ENCODE measurements at places on chromosomes 3 and 15.
A peak's percentile ranks its signal among the peaks of the same experiment; 100 is the strongest.

- no peak for DNase-seq
These were observed 281.4 kb upstream of the SLCO3A1 start for GRCh38 chr15:91572110-91572509.

DNA sequence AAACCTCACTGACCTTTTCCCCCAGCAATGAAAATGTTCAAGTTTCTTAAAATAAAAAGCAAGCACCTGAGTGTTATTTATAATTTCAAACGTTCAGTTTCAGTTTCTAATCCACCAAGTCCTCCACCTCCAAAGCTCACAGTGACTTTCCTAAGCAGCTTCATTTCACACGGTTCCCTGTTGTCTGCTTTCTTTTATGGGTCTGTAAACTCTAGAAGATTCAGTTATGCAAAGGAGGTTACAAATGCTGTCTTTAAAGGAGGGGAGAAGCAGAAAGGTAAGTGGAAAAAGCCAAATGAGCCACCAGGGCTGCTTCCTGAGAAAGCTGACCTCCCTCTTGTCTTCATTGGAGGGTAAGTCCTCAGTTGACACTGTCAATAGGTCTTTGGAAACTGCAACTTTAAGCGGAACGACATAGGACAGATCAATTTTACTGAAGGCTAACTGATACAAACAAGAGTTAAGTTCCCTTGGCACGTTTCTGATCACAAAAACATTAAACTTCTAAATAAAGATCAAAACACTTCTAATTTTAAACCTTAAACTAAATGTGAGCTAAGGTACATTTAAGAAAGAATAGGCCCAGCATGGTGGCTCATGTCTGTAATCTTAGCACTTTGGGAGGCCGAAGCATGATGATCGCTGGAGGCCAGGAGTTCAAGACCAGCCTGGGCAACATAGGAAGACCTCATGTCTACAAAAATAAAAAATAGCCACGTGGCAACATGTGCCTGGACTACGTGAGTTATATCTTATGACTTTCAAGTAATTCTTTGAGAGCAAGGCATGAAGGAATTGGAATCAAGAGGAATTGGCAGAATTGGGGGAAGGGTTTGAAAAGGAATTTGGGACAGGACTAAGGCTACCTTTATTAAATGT is 151.9 kb upstream of the UBE2E1 start:
- no peak for DNase-seq

GRCh38 chr15:68163191-68163590 is 41.9 kb downstream of the CALML4 start:
- no peak for DNase-seq

GRCh38 chr3:11335056-11335608 is 62.9 kb downstream of the ATG7 start:
- DNase-seq, result peak; percentile 32

- no peak for DNase-seq
These were observed 38.0 kb downstream of the ARRDC4 start for GRCh38 chr15:97998307-97999071.

DNA sequence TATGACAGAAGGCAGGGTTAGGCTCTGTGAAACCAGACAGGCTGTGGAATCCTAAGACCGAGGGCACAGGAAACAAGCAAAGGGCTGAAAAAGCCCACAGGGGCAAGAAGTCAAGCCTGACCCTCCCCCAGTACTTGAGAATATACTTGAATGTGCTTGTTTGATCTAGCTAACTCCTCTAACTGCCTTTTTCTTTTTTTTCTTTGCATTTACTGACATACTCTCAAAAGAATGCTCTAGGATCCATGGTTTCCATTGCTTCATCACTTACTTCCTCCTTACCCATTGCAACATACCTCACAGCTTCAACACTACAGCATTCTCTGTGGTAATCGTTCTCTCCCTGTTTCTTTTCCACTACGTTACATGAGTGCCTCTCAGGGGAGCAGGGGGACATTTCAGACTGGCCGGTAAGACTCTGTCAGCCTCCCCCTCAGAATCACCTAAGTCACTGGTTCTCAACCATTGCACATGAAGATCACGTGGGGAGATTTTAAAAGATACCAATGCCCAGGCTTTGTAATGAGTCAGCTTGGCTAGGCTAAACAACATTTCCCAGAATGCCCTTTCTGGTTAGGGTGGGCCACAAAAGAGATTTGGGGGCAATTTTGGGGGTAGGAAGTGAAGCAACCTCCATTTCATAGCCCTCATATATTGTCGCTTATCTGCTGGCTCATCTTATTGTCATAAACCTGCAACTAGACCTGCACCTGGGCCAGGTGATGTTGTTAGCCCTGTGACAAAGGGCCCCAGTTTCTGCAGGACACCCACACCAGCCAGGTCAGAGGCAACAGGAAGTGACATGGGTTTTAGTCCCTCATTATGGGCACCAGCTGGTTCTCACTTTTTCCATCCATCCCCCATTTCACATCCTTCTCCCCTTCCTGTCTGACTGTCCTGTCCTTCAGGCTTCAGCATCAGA is 24.6 kb upstream of the RSL24D1 start:
- no peak for DNase-seq

DNA sequence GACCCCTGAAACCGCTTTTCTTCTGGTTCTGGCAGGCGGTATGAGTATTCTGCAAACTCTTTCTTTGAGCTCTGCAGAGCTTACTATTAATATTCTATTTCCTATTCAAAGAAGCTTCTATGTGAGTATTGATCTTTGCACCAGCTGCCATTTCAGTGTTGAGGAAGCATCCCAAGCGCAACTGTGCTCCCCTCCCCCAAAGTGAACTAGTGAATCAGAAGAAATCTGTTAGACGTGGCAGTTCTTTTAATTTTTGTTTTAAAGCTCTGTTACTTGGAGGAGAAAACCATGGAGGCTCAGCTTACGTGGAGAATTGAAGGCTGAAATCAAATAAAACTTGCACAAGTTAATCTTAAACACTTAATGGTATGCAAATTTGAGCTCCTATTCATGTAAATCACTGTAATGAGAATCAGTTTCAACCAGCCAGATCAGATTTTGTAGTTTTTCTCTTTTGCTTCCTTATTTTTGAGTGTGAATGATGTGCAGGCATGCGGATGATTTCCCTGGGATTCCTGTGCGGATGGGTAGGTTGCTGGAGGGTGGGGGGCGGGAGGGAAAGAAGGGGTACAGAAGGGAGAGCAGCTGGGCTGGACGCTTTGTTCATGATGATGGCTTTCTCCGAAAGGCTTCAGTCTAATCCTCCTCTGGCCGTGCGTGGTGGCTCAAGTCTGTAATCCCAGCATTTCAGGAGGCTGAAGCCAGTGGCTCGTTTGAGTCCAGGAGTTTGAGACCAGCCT is 16.1 kb upstream of the AGBL1 start:
- DNase-seq, result no peak

GRCh38 chr3:61233746-61234145 is 17.5 kb downstream of the FHIT start:
- no peak for DNase-seq

- DNase-seq, result no peak
These were observed 244.2 kb downstream of the ZMAT3 start for GRCh38 chr3:178827285-178827856.

- DNase-seq, result no peak
These were observed 42.7 kb downstream of the ITGA11 start for GRCh38 chr15:68389041-68389930.

DNA sequence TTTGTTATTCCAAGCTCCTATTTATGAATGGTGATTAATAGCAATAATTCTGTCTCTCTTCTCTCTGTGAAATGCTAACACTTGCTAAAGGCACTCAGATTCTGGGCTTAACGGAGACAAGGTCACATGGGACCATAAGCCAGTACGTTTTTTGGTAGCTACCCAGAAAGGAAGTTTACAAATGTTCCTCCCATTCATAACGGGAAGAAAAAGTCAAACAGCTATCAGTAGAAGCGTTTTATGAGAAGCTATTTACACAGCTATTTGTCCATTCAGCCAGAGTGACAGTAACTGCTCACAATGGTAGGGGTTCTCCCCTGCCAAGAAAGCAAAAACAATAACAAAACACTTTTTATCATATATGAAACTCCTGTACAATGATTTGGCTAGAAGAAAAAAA is 51.5 kb downstream of the ZMAT3 start:
- DNase-seq, result no peak

- DNase-seq, result no peak
These were observed 88.5 kb downstream of the XXYLT1 start for GRCh38 chr3:195182470-195182795.

GRCh38 chr15:70545526-70545925 is 217.8 kb downstream of the UACA start:
- DNase-seq, result no peak

GRCh38 chr3:113556946-113557335 is 24.6 kb downstream of the SIDT1 start:
- no peak for DNase-seq

- DNase-seq, result no peak
These were observed 894.7 kb downstream of the OTOL1 start for GRCh38 chr3:162391301-162391700.

GRCh38 chr3:180036092-180036670 is 556 bp downstream of the PEX5L start:
- no peak for DNase-seq

DNA sequence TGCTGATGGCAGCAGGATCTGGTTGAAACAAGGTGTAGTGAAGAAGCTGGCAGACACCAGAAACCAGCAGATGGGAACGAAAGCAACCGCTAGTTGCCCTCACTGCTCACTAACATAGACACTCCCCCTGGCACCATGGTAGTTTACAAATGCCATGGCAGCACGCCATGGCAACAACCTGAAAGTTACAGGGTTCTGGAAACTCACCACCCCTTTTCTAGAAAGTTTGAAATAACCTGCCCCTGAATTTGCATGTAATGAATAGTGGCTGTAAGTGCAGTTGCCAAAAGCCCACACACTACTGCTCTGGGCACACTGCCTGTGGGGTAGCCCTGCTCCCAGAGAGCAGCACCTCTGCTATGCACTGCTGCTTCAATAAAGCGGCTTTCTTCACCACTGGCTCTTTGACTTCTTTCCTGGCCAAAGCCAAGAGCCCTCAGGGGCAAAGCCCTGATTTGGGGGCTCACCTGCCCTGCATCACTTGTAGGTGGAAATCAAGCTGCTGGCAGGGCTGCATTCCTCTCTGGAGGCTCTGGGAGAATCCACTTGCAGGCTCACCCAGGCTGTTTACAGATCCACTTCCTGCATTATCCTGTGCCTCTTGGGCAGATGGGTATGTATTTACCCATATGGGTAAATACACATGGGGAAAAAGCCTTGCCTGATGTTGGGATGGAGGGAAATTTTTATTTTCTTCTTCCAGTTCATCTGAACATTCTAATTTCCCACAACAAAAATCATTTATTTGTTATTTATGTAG is 2.0 kb upstream of the GP9 start:
- no peak for DNase-seq

- DNase-seq, result no peak
These were observed 67.7 kb downstream of the ARNT2 start for GRCh38 chr15:80471881-80472280.

- no peak for DNase-seq
These were observed 39.5 kb downstream of the YEATS2 start for GRCh38 chr3:183737116-183737515.

DNA sequence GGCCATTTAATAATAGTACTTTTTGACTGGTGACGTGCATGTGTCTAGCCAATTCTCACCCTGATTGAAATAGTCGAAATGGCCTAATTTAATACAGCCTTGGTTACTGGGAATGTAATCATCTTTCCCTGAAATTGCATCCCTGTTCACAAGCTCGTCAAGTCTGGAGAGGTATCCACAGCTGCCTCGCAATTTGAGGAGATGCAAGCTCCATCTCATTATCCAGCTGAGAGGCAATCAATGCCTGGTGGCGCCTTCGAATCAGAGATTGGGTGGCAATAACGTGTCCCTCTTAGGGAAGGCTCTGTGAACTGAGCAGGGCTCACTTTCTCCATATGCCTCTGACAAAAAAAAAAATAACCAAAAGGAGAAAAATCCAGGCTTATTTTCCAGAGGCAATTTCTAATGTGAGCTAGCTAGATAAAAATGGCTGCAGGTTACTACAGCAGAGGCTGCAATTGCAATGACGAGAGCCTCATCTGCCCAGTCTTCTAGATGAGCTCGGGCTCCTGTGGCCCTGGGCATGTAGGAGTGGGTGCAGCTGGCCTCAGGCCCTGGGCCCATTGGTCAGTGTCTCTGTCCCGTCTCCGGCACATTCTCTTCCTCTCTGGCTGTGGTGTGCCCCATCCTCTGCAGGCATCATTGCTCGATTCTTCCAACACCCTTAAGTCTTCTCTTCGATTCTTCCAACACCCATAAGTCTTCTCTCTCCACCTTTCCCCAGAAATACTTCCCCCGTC is 487.5 kb downstream of the GABRG3 start:
- no peak for DNase-seq

- DNase-seq, result no peak
These were observed 5.6 kb downstream of the TMEM40 start for GRCh38 chr3:12753275-12754028.

- DNase-seq, result no peak
These were observed 42.5 kb downstream of the ADAMTS7 start for GRCh38 chr15:78768531-78769408.

DNA sequence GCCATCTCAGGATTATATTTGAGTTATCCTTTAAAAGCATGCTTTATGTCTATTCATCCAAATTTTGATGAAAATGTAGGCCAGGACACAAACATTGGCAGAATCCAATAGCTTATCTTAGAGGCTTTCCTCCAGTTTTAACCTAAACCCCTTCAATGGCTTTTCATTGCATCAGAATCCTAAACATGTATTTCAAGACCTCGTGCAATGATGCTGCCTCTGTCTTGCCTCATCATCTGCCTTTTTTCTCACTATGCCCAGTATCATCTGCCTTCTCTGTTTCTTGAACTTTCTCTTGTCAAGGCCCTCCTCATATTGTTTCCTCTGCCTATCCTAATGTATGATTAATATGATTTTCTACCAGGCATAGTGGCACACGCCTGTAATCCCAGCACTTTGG is 76.1 kb upstream of the MAP4 start:
- DNase-seq, result no peak

GRCh38 chr3:55409806-55410205 is 77.3 kb downstream of the WNT5A start:
- no peak for DNase-seq

DNA sequence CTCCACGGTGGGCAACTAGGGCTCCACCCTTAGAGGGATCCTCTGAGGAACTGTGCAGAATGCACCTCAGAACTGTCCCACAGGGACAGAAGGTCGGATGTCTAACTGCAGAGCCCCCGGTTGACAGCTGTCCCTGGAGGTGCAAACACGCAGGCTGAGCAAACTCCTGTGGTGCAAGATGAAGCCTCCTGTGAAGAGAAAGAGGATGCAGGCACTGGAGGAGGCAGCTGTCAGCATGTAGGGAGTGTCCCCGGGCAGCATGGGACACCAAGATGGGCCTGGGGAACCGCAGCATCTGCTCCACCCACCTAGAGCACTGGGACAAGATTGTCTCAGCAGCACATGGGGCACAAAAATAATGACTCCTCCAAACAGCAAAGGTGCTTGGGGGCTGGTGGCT is 258.9 kb downstream of the ABHD5 start:
- no peak for DNase-seq

GRCh38 chr15:39145854-39146625 is 434.8 kb upstream of the THBS1 start:
- no peak for DNase-seq

DNA sequence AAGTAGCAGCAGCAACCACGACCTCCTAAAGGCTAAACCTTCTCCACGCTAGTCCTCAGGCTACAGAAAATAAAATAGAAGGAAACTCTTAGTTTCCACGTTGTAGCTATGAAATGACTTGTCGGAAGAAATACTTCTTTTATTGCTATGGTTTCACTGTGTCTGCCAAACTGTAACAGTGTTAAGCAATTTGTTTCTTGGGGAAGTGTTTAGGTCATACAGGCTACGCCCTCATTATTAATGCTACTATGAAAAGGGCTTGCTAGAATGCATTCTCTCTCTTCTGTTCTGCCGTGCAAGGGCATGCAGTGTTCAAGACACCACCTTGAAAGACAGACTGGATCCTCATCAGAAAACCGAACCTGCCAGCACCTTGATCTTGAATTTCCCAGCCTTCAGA is 462.7 kb downstream of the PLOD2 start:
- no peak for DNase-seq

Data from right renal cortex interstitium (tissue), 3 donors.